ENCODE measurements at places on chromosomes 2 and 18. TPM values are rescaled to one million over a fixed set of nuclear protein-coding genes. Genes with fewer than 3 reads are reported as not detected.

LBX2 gene
- 1.5 TPM for total RNA-seq

GPR39 gene
- 33.7 TPM for total RNA-seq

CNDP1 gene
- 0.19 TPM for total RNA-seq

CRACDL gene
- total RNA-seq, result 17.8 TPM

DNA sequence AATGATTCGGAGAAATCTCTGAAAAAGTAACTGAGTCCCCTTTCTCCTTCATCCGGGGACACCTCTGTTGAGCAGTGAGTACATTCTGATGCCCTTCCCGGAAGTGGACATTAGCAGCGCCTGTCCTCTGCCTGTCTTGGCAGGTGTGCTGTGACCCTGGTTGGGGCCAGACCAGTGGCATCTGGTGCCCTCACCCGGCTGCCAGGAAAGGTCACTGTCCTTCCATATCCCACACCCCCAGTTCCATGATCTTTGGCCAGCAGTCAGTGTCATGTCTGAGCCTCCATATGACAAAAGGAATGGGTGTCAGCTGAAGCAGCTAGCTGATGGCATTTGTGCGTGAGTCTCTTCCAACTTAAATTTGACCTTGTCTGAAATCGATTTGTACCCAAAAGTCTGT lies 128.1 kb downstream of the NCK2 start:
- no peak for DNase-seq

GRCh38 chr2:241279413-241279812 lies 36.1 kb downstream of the HDLBP start:
- DNase-seq, result no peak

- DNase-seq, result no peak
Observed at GRCh38 chr2:44304258-44304657, 29.0 kb downstream of the SLC3A1 start.

DNA sequence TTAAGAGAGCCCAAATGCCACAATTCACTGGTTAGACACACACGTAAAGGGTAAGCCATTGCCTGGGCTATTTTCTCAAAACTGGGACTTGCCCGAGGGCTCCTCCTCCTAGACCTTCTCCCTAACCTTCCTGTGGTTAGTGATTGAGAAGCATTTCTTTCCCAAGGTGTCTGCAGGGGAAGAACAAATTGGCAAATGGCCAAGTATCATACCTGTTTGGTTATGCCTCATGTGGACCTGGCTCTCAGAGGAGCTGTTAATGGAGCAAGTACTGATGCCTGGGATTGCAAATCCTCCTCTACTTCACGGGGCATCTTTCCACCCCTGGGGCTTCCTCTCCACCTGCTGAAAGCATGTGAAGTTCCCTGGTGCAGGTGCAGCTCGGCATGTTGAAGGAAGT lies 187.5 kb upstream of the CYRIA start:
- no peak for DNase-seq

DNA sequence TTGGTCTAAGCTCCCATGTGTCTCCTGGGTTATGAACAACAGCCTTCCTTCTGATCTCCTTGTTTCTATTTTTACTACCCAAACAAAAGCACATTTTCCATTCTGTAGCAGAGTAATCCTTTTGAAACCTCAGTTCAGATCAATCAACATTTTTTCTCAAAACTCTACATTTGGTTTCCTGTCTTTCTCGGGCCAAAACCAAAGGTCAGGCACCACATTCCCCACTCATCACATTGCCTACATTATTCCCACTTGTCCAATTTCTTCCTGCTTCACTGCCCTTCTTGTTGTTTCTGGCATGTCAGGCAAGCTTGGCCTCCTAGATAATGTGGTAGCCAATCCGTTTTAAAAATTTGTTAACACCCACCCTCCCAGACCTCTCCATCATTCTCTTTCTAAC lies 196.8 kb downstream of the PPP1R1C start:
- no peak for DNase-seq

GRCh38 chr2:113157118-113157896 lies 16.5 kb upstream of the PSD4 start:
- peak; percentile 79 for DNase-seq

DNA sequence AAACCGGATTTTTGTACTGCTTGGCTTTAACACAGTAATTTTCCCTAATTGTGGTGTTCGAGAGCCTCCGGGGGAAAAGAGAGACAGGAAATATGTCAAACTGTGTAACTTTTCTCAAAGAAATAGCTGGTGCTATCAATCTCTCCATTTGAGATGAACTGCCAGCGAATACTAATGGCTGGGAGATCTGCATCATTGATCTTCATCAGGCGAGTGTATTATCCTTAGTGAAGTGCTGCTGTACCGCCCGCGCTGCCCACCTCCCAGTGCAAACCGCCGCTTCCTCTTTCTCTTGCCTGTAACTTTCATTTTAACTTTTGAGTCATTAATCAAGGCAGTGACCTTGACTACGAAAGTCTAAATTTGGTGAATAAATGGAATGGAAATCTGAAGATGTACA lies 246.1 kb upstream of the ST6GAL2 start:
- no peak for DNase-seq

DNA sequence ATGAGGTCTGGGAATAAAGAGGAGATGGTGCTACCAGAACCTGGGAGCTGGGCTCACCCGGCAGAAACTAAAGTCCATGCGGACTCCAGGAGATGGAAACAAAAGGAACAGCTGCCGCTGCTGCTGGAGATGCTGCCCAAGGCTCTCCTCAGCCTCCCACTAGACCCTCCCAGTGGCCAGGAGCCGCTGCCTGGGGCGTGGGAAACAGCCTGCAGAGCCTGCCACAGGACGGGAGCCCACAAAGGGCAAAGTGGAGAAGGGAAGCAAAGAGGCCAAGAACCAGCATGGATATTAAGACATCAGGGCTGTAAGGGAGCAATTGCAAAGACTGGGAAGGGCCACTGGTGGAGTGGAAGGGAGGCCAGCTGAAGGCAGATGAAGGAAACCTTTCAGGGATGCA lies 179.6 kb downstream of the NCK2 start:
- DNase-seq, result no peak
